Lower leg skin (tissue), 4 donors: ENCODE measurements at places on chromosomes 16 and 17. TPM values are rescaled to one million over a fixed set of nuclear protein-coding genes. Genes with fewer than 3 reads are reported as not detected.

DNA sequence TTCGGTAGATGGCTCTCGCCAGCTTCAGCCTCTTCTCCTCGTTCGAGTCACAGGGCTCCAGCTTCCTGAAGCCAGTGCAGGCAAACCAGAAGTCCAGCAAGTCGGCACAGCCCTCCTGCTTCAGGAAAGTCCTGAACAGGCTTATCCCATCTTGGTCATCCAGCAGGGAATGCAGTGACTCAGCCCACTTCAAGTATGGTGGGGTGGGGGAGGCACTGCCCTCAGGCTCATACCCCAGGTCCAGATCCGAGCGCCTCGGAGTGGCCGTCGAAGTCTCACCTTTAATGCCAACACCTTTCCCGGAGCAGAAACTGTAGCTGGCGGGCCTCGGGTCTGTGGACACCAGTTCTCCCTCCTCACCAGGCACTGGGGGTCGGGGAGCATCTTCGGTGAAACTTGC lies 5.9 kb downstream of the AXIN1 start:
- no peak for DNase-seq

- peak; percentile 97 for DNase-seq
Observed at GRCh38 chr17:39623356-39623950, 3.3 kb upstream of the PPP1R1B start.

DNA sequence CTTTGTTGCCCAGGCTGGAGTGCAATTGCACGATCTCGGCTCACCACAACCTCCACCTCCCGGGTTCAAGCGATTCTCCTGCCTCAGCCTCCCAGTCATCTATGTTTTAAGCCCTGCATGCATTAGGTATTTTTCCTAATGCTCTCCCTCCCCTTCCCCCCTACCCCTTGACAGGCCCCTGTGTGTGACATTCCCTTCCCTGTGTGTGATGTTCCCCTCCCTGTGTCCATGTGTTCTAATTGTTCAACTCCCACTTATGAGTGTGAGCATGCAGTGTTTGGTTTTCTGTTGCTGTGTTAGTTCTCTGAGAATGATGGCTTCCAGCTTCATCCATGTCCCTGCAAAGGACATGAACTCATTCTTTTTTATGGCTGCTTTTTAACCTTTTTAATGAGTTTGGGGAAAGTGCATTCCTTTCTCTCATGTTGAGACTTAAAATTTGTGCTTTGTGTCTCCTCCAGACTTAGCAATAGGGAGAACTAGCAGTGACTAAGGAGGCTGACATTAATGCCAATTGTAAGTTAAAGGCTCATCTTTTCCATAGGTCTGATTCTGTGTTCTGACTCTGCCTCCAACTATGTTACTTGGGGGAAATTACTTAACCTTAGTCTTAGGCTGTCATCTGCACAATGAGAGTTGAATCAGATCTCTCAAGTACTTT lies 17.7 kb upstream of the PHAF1 start:
- DNase-seq: no peak

DNA sequence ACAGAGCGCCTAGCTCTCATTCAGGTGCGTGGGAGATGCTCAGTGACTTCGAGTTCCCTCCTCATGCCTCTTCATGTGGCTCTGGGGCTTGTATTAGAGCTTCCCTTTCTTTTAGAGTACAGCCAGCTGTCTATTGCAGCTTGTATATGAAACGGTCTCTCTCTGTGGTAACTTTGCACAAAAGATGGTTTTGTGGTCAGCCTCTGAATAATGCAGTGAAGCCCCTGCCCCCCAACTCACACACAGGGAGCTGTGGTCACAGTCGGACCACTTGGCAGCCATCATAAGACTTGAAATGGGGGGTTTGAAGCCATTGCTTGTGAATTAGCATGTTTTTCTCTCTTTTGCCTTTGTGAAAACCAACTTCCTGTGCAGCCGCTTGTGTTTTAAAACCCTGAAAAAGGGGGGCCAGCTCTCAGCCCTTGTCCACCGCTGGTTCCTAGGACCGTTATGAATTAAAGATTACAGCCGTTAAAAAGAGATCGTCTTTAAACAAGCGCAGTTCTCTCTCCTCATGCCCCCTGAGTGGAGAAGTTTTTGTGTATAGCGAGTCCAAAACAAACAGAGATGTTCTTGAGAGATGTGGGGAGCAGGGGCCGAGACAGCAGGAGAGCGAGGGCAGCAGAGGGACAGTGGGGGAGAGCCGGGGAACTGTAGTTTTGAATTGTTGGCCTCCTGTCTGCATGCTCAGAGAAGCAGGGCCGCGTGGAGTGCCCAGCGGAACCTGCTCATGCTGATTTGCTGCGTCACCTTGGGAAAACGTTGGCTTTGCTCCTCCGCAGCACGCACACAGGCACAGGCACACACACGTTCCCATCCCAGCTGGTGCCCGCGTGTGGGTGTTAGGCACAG lies 199.0 kb downstream of the MSI2 start:
- DNase-seq: no peak

DNA sequence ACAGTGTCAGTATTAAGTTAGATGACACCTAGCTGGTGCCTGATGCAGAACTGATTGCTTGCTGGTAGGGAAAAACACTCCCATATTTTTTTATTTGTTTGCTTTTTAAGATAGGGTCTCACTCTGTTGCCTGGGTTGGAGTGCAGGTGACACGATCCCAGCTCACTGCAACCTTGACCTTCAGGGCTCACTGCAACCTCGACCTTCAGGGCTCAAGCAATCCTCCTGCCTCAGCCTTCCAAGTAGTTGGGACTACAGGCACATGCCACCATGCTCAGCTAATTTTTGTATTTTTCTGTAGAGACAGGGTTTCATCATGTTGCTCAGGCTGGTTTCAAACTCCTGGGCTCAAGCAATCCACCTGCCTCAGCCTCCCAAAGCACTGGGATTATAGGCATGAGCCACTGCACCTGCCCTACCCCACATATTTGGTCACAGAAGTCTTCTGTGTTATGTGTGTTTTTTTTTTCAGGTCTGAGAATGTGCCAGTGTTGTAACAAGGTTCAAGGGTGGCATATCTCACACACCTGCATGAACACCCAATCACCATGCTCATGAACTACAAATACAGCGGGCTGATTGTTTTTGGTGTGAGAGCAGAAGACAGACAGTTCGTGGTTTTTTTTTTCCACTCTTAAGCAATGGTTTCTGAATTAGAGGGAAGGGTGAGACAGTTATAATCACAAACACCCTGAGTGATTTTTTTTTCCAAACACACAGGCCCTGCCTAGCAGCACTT lies 22.8 kb downstream of the SPAG9 start:
- DNase-seq: peak; percentile 26

DNA sequence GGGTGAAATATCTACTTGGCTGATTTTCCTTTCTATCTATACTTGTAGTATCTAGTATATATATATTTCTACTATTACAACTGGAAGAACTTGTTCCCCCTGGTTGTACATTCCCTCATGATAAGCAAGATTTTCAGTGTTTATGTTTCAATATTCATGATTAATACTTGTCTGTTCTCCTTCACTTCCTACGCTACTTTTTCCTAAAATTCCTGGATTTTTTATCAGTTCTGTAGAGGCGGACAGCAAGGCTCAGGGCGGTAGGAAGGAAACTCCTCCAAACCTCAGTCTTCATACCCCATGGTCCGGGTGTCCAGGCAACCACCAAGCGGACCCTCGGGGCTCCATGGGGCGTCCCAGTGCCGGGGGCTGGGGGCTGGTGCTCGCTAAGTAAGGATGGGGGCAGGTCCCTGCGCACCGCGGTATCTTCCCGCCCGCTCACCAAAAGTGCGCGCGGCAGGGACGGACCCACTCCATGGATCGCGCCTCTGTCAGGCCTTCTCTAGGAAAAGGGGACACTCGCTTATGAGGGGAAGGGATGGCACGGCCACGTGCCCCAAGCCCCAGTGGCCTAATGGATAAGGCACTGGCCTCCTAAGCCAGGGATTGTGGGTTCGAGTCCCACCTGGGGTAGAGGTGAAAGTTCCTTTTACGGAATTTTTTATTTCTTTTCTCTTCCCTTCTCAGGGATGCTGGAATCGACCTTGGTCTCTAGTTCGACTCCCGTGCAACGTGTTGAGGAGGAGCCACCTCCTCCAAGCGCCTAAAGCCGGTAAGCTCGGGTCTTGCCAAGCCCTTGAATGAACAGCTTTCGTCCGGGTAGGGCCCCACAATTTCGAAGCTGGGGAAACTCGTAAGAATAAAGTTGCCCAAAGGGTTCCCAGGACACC lies 13.2 kb downstream of the ATP5PD start:
- DNase-seq: peak; percentile 95

DNA sequence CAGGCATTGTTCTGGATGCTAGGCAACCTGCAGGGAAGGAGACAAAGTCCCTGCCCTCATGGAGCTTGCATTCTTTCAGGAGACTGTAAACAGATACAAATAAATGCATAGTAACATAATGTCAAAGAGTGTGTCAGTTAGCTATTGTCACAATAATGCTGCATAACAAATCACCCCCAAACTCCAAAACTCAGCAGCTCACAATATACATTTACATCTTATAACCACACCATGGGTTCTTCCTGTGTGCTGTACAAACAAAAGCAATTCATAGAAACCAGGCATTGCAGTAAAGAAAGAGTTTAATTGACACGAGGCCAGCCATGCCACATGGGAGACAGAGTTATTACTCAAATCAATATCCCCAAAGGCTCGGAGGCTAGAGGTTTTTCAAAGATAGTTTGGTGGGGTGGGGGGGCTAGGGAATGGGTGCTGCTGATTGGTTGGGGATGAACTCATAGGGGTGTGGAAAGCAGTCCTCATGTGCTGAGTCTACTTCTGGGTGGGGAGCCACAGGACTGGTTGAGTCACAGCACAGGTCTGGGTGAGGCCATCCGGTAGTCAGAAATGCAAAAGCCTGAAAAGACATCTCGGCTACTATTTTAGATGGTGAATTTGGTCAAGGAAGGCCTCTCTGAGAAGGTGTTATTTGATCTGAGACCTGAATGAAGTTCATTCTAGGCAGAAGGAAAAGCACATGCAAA lies 79.0 kb downstream of the GPRC5B start:
- no peak for DNase-seq

DNA sequence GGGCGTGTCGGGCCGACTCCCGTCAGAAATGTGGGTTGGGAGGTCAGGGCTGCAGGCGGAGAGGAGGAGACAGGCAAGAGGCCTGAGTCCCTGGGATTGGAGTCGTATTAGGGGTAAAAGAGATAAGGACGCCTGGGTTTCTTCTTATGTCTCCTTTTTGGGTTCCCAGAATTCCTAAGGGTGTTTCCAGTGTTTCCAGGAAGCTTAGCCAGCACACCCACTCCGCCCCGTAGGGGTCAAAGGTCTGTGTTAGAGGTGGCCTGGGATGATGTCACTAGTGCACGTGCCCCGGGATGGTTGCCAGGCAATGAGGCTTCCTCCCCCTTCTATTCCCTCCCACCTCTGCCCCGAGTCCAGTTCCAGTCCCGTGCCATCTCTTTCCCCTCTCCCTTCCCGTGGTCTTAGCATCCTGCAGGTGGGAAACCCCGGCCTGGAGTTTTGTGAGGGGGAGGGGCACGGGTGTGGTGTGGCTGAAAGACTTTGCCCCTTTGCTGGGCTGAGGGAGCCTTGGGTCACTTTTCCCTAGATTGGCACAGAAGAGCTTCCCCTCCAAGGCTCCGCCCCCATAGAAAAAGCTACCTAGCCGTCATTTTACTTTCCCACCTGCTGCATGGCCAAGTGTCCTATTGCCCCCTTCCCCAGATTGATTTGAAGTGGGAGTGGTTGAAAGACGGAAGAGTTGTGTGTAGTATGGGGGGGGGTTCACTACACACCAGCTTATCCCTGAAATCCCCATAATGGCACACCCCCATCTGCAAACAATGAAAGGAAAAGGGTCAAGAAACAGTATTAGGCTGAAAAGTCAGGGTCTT lies 2.8 kb downstream of the KDM6B start:
- DNase-seq: peak; percentile 98

- no peak for DNase-seq
Observed at GRCh38 chr17:20179041-20179440, 169.9 kb downstream of the SPECC1 start.

DNA sequence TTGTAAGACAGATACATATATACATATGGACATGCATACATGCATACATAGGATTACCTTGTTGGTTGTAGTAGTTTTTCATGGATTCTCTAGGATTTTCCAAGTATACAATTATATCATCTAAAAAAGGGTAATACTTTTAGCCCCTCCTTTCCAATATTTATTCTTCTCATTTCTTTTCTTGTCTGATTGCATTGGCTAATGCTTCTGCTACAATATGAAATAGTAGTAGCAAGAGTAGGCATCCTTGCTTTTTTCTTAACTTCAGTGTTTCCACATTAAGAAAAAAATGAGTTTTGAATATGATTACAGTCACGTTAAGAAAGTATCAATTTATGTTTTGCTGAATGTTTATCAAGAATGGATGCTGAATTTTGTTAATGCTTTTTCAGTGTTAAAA lies 58.0 kb downstream of the RBFOX3 start:
- no peak for DNase-seq

DNA sequence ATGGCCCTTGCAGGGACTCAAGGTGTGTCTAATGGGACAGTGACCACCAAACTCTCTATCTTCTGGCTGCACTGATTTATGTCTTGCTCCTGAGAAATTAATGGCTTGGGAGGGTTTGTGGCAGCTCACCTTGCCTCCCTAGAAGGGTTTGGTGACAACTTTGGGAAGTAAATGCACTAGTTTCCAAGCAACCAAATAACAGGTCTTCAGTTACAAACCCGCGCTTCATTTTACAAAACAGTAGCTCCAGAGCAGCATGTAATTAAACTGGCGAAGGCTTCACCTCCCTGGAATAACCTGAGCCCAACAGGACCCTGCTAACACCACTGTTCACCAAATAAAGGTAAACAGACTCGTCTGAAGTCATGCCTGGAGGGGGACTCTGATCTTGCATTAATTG lies 318.3 kb downstream of the SLC39A11 start:
- DNase-seq: no peak

FOXF1 gene
- total RNA-seq: not detected

MT1G gene
- 5.6 TPM for total RNA-seq

CAPN15 gene
- total RNA-seq: 95.5 TPM

ANKRD40CL gene
- total RNA-seq: not detected
